Hepatocyte (in vitro differentiated cells): ENCODE measurements at places on chromosomes 16 and 17. TPM values are rescaled to one million over a fixed set of nuclear protein-coding genes. Genes with fewer than 3 reads are reported as not detected.

The INCA1 gene
- 1.6 and 2.7 TPM in 2 replicates for total RNA-seq

The ABCC11 gene
- 0.88 and 2.0 TPM in 2 replicates for total RNA-seq

The CDRT15 gene
- not detected in 2 replicates for total RNA-seq

The CCL17 gene
- not detected in 2 replicates for total RNA-seq

The ZNF48 gene
- total RNA-seq: 7.7 and 8.0 TPM in 2 replicates

The G6PC1 gene
- 14.2 and 18.2 TPM in 2 replicates for total RNA-seq

The IRX3 gene
- total RNA-seq: 1.8 and 2.8 TPM in 2 replicates

The NPIPB13 gene
- 2.4 and 3.5 TPM in 2 replicates for total RNA-seq

The SLC35G3 gene
- total RNA-seq: not detected in 2 replicates

The SLC38A8 gene
- not detected in 2 replicates for total RNA-seq

The XAF1 gene
- 3.3 and 4.1 TPM in 2 replicates for total RNA-seq

The STAC2 gene
- total RNA-seq: not detected in 2 replicates

The TBC1D3K gene
- not detected in 2 replicates for total RNA-seq

The KRT36 gene
- total RNA-seq: not detected in 2 replicates

The TMC8 gene
- 0.07 and 0.16 TPM in 2 replicates for total RNA-seq

The HES7 gene
- total RNA-seq: not detected in 2 replicates

The CPNE7 gene
- total RNA-seq: 6.6 and 8.7 TPM in 2 replicates

The KCNAB3 gene
- 1.4 and 1.8 TPM in 2 replicates for total RNA-seq

The ZNF469 gene
- 0.72 and 1.0 TPM in 2 replicates for total RNA-seq

The PPP1R1B gene
- total RNA-seq: 1.5 TPM in 2 replicates

The HLF gene
- 0.32 and 0.60 TPM in 2 replicates for total RNA-seq

The DHRS7C gene
- 1.2 TPM in 1 of 2 replicates, not detected in the other for total RNA-seq

The LITAFD gene
- total RNA-seq: not detected in 2 replicates

The CCDC144A gene
- 0.48 and 0.50 TPM in 2 replicates for total RNA-seq

The LRRC37A gene
- 1.4 and 1.9 TPM in 2 replicates for total RNA-seq

The NETO2 gene
- total RNA-seq: 11.0 and 15.2 TPM in 2 replicates

The SOST gene
- total RNA-seq: not detected in 2 replicates

The CCL7 gene
- not detected in 2 replicates for total RNA-seq

The ENKD1 gene
- total RNA-seq: 8.3 and 10.2 TPM in 2 replicates

The PROCA1 gene
- 3.9 and 4.4 TPM in 2 replicates for total RNA-seq

The SYNGR3 gene
- 1.4 and 2.2 TPM in 2 replicates for total RNA-seq

The SERPINF2 gene
- total RNA-seq: 127 and 140 TPM in 2 replicates

The KRTAP4-9 gene
- not detected in 2 replicates for total RNA-seq

The FBXL19 gene
- total RNA-seq: 15.6 and 19.4 TPM in 2 replicates

The OTOP2 gene
- total RNA-seq: 0.16 and 1.1 TPM in 2 replicates

The ANKRD40CL gene
- total RNA-seq: 3.3 and 4.2 TPM in 2 replicates

The NSF gene
- total RNA-seq: 33.8 and 35.1 TPM in 2 replicates

The TOM1L1 gene
- total RNA-seq: 46.2 and 56.0 TPM in 2 replicates
